GM04503 (cell line): ENCODE measurements at places on chromosomes 12 and 14.
A peak's percentile ranks its signal among the peaks of the same experiment; 100 is the strongest.

GRCh38 chr12:18323159-18323558 lies 61.8 kb downstream of the PIK3C2G start:
- peak; percentile 27 for DNase-seq

DNA sequence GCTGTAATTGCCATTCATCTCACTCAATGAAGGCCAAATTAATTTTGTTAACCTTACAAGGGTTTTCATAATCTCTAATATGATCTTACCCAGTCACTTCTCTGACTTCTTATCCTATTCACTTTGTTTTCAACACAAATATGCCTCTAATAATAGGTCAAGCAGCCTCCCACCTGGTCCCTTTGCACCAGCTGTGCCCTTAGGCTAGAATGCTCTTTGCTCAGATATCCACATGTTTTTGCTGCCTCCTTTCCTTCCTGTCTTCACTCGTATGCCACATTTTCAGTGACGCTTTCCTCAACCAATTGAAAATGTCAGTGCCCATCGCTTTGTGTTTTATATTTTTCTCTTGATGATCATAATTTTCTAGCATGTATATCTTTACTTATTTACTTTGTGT lies 106.4 kb upstream of the SYT10 start:
- DNase-seq: no peak

DNA sequence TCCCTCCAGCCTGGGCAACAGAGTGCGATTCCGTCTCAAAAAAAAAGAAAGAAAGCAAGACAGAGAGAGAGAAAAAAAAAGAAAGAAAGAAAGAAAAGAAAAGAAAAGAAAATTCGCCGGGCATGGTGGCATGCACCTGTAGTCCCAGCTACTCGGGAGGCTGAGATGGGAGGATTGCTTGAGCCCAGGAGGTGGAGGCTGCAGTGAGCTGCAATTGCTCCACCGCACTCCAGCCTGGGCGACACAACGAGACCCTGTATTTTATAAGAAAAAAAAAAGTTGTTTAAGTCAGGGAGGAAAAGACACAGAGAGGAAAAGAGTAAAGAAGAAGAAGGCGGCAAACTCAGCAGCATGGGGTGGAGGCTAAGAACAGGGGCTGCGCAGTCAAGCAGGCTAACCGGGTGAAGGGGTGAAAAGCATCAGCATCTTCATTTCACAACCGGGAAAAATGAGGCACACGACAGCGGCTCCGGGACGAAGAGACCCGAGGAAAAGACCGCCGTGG lies 557 bp upstream of the FICD start:
- DNase-seq: no peak

DNA sequence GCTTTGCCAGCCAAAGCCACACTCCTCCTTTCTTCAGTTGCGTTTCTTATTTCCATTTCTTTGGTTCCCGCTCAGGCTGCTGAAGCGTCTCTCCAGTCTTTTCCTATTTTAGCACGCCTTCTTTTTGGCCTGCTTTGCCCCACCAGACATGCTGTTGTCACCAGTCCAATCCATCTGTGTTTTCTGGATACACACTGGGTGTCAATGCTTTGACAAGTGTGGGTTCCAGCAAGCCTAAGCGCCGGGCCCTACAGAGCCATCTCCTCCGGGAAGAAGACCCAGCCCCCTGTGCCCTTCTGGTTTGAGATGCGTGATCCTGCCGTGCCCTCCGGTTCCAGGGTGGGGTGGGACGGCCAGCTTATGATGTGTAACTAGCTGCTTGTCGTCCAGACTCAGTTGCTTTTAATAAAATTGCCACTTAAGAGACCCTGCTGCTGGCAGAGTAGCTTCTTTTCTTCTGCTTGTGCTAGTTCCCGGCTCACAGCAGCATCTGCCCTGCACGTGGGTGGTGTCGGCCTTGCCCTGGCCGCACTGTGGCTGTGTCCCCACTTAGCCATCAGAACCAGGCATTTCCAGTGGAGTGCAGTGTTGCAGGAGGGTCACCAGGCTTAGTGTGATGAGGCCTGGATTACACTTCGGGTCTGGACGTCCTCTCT lies 29.7 kb downstream of the EML1 start:
- no peak for DNase-seq
